ENCODE measurements at places on chromosomes 3 and 15.
A peak's percentile ranks its signal among the peaks of the same experiment; 100 is the strongest.

GRCh38 chr15:64070965-64071851 is 22.4 kb downstream of the CIAO2A start:
- no peak for DNase-seq

- DNase-seq: no peak
These were observed 99.4 kb downstream of the UBE3A start for GRCh38 chr15:25339431-25339830.

GRCh38 chr3:16239780-16240179 is 25.0 kb downstream of the DPH3 start:
- DNase-seq: no peak

GRCh38 chr15:46365572-46365971 is 730.7 kb downstream of the SQOR start:
- DNase-seq: no peak

DNA sequence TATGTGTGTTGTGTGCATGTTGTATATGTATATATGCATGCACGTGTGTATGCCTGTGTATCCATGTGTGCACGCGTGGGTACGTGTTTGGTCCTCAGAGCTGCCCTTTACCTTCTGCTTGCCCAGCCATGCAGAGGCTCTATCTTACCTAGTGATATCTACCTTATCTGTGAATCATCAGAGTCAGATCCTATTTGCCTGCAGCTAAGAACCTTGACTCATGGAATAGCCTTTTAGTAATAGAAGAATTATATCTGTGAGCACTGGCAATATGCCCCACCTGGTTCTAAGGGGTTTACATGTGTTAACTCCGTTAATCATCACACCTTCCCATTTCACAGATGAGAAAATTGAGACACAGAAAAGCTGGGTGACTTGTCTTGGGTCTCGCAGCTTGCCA is 11.0 kb downstream of the PGPEP1L start:
- no peak for DNase-seq

- no peak for DNase-seq
These were observed 880 bp downstream of the NISCH start for GRCh38 chr3:52456169-52456799.

DNA sequence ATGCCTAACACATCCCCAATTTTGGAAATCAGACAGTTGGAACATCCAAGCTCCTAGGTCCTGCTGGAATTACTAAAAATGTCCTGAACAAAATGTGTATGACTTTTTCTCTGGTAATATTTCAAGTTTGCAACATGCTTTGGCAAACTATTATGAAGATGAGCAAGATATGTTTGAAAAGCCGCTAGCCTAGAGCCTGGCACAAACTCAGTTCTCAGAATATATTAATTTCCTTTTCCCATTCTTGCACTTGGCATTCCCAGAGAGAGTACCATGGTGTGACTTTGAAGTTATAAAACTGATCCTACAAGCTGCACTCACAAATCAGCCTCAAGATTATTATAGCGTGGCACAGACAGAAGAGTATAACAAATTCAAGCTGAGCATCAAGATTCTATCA is 1031.1 kb downstream of the NTRK3 start:
- DNase-seq: no peak

GRCh38 chr15:92899948-92900730 is at the start of gene CHD2:
Gene CHD2, plus strand, starts transcription at chr15:92900324. Its CDS starts 914 bp downstream, at chr15:92901238.
- DNase-seq: peak; percentile 60

DNA sequence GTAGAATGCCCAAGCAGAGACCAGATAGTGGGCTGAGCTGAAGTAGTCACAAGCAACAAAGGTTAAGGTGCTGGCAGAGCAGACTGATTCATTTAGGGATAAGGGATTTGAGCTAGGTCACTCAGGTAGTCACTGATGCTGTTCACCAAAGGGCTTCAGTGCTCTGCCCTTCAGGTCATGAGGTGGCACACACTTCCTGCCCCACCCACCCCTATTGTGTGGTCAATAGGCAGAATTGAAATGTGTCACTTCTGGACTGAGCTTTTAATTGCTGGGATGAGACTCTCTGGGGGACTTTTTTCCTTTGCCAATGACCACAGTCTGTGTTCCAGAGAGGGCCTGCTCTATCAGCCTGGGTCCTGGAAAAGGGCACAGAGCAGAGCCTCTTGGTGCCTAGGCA is 2.9 kb upstream of the DIS3L start:
- DNase-seq: no peak

GRCh38 chr3:141530415-141530768 is 43.6 kb downstream of the RASA2 start:
- DNase-seq: no peak

- no peak for DNase-seq
These were observed 442.7 kb upstream of the NR2F2 start for GRCh38 chr15:95887666-95888390.

- no peak for DNase-seq
These were observed 35.9 kb downstream of the NR1I2 start for GRCh38 chr3:119817583-119818363.

DNA sequence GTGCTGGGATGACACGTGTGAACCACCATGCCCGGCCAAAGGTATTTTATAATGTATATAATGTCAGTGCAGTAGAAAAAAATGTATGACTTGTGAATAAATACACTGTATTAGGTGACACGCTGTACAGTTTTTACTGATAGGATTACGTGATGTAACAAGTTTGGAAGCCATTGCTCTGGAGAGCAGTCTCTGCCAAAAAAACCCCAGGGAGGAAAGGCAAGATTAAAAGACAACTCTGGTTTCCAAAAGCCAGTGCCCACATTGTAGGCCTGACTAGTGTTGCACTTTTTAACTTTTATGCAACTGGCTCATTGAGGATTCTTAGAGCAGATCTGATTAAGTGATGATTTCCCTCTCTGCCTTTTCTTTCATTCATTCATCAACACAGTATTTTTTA is 62.0 kb upstream of the SLC2A2 start:
- no peak for DNase-seq

GRCh38 chr15:89982315-89983055 is 18.6 kb upstream of the ZNF710 start:
- no peak for DNase-seq

GRCh38 chr3:147514366-147515160 is 105.4 kb downstream of the ZIC1 start:
- no peak for DNase-seq

DNA sequence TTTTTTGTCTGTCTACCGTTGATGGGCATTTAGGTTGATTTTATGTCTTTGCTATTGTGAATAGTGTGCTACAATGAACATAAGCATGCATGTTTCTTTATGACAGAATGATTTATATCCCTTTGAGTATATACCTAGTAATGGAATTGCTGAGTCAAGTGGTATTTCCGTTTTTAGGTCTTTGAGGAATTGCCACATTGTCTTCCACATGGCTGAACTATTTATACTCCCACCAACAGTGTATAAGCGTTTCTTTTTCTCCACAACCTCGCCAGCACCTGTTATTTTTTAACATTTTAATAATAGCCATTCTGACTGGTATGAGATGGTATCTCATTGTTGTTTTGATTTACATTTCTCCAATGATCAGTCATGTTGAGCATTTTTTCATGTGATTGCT is 89.6 kb upstream of the GALNT15 start:
- DNase-seq: no peak

GRCh38 chr3:117266806-117267205 is 557.2 kb downstream of the TUSC7 start:
- no peak for DNase-seq

- no peak for DNase-seq
These were observed 3.8 kb upstream of the ZNF385D start for GRCh38 chr3:21754839-21755238.

DNA sequence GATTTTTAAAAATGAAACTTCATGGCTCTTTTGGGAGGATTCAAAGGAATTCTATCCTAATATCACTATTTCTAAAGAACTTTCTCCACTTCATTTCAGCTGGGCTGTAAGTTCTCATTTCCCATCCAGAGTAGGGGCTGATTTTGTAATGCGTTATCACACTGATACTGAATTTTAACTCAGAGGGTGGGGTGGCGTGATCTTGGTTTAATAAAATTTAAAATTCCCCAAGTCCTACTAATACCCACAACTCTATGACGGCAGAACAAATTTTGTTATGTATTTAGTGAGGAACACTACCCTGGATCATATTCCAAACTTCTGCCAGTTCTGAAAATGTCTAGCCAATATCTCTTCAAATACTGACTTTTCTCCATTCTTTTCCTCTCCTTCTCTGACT is 92.7 kb downstream of the ASB7 start:
- no peak for DNase-seq

GRCh38 chr3:125324341-125324740 is 50.8 kb downstream of the ZNF148 start:
- no peak for DNase-seq

DNA sequence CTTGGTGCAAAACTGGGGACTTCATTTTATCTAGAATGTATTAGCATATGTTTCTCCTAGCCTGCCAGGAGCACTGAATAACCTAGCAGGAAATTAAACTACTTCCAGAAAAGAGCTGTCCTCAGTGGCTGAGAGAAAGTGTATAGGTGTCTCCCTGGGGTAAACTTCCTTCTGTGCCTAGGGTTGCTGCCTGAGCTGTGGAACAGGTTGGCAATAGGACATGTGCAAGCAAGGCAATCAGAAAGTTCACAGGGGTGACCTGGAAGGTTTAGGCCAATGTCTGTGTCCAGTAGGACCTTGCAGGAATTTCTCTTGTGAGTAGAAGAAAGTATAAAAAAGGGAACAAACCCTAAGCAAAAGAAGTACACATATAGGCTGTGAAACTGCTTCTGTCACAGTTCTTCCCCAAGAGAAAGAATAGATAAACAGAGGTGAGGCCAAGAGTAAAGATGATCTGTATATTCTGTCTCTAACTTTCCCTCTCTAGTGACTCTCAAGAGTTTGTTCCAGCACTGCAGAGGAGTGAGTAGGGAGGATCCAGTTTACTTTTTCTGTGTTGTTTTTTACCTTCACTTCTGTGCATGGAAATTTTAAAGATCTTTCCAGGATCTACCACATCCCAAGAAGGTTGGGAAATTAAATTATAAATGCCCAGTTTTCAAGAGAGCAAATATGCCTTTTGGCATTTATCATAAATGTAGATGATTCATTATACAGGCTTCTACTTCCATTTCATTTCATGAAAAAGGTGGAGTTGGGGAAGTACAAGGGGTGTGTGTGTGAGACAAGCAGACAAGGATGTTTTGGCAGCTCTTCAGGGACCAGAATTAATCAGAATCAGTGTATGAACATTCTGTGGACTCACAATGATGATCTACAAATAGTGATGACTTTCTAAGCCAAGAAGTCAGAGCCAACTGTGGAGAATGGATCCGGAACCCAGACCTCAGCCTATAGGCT is 155.2 kb downstream of the RBPMS2 start:
- DNase-seq: no peak

DNA sequence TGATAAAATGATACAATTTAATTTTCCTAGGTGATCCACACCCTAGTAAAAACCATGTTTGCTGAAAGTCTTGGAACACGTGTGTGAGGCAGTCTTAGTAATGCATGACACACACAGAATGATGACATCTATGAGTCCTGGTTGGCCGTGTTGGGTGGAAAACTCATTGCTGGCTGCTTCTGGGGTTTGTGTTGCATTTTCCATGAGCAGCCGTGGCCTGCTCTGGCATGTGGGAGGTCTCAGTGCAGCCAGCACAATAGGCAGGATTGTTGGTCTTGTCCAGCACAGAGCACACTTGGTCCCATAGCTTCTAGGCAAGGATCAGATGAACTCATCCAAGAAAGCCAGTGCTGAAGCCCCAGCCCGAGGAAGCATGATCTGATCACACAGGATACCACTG is 172.8 kb upstream of the UBE3A start:
- no peak for DNase-seq

GRCh38 chr3:72782521-72782920 is 65.7 kb downstream of the SHQ1 start:
- no peak for DNase-seq

DNA sequence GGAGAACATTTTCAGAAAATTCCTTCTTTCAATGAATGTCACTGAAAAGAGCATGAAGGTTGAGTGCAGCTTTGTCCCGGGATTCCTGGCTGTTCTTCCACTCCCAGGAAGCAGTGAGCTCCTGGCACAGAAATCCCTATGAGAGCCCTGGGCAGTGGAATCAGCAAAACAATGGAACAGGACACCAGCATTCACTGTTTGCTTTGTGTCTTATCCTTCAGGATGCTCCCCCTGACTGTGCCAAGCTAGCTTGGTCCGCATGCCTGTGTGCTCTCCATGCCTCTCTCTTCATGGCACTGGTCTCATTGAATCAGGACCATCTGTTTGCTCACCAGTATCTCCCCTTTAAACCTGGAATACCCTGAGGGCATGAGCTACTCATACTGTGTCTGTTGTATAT is 102.0 kb upstream of the GADL1 start:
- no peak for DNase-seq

DNA sequence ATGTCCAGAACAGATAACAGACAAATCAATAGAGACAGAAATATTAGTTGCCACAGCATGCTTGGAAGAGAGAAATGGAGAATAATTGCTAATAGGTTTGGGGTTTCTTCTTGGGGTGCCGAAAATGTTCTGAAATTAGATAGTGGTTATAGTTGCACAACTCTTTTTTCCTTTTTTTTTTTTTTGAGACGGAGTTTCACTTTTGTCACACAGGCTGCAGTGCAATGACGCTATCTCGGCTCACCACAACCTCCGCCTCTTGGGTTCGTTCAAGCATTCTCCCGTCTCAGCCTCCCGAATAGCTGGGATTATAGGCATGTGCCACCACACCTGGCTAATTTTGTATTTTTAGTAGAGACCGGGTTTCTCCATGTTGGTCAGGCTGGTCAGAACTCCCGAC is 163.3 kb downstream of the PLCH1 start:
- DNase-seq: no peak

DNA sequence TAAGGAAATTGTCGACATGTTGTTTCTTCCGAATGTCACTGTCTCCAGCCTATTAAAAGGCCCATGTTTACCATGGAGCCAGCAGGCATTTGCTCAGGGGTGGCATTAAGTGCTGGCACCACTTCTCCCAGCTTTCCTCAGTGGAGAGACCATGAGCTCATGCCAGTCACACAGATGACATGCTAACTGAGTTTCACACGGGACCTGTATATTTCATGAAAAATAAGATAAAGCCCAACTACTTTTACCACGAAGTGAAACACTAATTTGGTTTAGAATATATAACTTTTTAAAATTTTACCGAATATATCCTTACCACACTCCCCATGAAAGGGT is 93.4 kb downstream of the ETFA start:
- no peak for DNase-seq

DNA sequence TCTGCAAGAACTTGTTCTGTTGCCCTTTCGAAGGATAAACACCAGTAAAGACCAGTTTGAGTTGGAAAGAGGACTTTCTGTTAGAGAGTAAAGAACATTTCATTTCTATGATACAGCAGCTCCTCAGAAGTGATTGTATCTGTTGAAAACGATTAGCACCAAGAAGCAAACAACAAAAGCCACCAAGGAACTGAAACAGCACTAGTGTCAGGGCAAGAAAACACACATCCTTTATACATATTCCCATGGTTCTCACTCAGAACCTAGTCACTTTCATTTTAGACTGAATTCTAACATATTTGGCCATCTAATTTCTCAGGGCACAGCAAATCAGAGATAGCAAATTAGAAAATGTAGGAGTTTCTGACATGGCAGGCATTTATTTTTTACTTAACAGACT is 116.1 kb downstream of the ATP1B3 start:
- DNase-seq: no peak
